ENCODE measurements at places on chromosomes 4 and X.

DNA sequence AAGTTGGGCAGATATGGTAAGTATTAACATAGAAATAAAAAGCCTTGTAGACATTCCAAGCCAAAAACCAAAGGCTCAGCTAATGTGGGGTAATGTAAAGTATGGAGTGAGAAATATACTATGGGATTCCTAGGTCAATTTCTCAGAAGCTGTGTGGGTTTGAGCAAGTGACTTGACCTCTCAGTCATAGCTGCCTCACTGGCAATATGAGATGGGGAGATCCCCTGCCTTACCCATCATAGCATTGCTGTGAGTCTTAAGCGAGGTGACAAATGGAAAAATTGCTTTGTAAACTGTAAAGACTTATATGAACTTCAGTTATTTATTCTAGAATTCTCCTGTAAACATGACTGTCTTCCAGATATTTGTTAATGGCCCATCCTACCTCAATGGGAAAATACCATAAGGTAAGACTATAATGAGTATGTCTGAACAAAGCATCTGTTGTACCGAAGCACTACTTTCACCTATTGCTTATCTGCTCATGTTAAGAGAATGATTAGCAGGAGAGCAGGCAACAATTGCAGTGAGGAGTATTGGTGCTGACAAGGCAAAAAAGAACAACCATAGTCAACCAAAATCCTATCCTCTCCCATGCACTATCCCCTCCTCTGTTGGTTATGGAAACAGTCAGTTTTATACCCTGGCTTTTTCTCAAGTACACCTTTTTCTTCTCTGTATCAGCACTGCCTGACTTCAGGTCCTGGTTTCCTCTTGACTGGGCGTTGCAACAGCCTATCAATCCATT lies 44.1 kb upstream of the TRPC3 start:
- DNase-seq = no peak

- DNase-seq = no peak
Measured at GRCh38 chrX:1386338-1387127, 5.4 kb downstream of the SLC25A6 start.

DNA sequence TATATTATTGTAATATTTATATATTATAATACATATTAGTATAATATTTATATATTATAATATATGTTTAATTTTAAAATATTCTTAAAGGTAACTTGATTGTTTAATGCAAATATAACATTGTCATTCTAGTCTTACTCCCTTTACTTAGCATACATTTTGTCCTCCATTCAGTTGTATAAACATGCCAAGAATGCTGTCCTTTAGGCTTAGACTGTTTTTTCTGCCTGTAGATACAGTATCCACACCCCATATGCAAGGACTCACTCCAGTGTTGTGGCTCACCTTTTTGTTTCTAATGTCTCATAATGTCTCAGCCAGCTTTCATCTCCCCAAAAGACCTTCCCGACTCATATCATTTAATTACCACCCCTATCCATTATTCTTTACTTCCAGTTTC lies 2110.0 kb downstream of the PCDH7 start:
- DNase-seq = no peak

DNA sequence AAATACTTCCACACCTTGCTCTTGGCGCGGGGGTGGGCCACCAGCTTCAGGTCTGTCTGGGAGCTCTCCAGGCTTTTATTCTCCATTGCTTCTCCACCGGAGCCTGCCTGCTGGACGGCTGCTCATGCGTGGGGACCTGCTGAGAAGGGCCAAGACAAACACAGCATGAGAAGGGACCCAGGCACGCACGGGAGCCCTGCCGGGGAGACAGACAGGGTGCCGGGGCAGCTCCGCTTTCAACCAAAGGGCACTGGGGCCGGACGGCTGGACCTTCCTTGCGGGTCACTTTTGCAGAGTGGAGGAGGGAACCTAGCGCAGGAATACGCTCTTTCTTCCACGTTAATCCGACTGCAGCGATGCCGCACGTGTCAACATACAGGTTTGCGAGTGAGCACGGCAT lies 10.1 kb downstream of the DHRSX start:
- no peak for DNase-seq

DNA sequence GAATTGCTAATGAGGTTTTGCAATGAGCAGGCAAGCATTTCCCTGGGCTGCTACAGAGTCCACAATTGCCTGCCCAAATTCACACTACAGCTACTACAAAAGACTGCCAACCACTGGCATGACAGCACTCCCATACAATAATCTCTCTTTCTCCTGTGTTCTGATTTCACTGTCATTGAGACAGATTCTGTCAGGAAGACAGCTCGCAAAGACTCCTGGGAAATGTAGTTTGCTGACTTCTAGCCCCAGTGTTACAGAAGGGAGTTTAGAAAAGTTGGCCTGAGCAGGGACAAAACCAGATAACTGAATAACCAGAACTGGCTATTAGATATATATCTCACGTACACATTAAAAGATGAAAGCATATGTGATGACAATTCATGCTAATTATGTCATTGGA lies 1231.3 kb upstream of the PRKX start:
- no peak for DNase-seq

- no peak for DNase-seq
Measured at GRCh38 chr4:173223743-173224142, 55.1 kb downstream of the GALNT7 start.

GRCh38 chr4:154120006-154120676 lies 331.3 kb upstream of the SFRP2 start:
- no peak for DNase-seq

GRCh38 chr4:26076896-26077295 lies 162.9 kb downstream of the SMIM20 start:
- no peak for DNase-seq

DNA sequence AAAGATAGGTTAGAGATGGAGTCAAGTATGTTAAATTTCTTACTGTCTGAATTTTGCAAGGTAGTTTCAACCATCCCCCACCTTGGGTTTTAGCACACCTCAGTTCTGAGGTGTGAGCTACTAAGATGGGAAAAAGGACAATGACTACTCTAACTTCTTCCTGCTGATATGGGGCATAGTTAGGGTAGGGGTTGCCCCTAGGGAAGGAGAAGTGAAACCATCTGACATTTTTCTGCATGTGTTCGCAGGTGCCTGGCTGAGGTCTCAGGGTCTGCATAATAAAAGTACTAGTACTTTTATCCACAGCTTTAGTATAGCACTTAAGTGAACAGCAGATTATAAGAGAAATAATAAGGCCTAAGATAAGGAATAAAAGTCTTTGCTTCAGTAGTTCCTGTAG lies 129.5 kb upstream of the CYSLTR1 start:
- DNase-seq = no peak

DNA sequence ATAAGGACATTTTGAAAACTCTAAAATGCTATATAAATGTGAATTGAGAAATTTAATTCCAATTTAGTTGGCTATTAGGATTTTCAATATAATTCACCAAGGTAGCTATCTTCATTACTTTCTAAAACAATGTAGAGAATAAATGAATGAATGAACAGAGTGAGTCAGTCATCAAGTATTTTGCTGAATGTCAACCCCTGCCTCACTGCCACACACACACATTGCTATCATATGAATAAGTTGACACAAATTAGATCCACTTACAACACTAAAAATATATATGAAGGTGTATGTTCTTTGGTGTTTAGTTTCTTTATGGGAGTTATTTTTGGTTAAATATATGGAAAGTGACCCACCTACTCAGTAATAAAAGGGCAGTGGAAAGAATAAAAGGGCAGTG lies 141.4 kb upstream of the SMIM10 start:
- DNase-seq = no peak

DNA sequence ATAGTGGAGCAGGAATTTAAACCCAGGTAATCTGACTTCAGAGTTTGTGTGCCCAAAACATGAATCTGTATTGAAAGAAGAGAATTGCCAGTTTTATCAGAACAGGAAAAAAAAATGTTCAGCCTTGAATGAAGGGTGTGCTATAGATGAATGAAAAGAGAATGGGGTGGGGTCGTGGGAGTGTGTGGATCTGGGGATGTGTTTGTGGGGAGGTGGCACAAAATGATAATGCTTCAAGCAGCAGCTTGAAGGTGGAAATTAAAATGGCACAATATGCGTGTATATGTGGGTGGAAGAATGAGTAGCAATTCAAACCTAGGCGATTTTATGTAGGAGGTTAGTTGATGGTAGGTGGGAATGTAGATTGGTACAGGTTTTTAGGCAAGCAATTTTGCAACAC lies 122.2 kb downstream of the IL1RAPL1 start:
- no peak for DNase-seq

- DNase-seq = no peak
Measured at GRCh38 chr4:6221851-6222760, 21.8 kb upstream of the JAKMIP1 start.

DNA sequence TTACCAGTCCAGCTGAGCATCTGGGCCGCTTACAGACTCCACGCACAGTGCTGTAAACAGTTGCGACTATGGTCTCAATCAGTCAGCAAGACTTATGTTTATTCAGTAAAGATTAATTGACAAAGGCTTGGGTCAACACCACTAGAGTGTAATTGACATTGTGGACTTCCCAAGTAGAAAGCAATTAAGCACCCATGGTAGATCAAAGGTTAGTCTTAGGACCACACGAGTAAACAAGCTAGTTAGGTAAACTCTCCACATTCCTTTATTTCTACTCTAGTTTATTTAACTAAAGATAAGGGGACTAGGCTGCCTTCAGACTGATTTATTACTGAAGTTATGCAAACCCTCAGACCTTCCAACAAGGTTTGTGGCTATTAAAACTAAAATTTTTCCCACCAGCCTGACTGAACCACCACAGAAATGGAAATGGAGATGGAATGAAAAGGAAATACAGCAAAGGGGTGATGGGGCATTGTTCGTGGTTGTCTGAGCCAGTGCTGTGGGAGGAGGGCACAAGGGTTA lies 44.2 kb downstream of the MTHFD2L start:
- DNase-seq = no peak

DNA sequence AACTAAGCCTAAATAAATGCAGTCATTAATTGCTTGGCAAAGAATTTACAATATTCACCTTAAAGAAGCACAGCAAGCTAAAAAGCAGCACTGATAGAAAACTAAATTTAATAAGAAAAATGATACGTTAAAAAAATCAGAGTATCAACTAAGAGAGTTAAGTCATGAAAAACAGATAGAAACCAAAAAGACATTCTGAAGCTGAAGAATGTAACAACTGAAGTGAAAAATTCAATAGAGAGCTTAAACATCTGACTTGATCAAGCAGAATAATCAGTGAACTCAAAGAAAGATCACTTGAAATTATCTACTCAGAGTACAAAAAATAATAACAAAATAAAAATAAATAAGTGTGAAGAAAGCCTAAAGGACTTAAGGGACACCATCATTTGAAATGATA lies 588.0 kb upstream of the HS3ST1 start:
- no peak for DNase-seq

DNA sequence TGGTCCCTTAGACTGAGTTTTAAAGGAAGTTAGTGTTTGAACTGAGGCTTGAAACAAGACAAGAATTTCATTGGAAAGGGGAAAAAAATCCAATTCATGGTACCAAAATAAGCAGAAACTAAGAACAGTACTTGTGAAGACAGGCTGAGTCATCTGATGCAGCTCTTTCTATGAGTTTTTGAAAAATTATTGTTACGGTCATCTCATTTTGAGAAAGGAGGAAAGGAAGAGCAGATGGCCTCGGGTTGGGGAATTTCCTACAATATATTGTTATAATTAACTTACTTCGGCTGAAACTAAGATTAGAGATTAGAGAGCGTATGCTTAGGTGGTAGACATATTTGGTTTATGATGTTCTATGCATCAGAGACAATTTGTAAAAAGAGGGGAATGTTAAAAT lies 2164.8 kb upstream of the AGA start:
- DNase-seq = no peak

- DNase-seq = no peak
Measured at GRCh38 chr4:30839583-30840520, 119.7 kb downstream of the PCDH7 start.

DNA sequence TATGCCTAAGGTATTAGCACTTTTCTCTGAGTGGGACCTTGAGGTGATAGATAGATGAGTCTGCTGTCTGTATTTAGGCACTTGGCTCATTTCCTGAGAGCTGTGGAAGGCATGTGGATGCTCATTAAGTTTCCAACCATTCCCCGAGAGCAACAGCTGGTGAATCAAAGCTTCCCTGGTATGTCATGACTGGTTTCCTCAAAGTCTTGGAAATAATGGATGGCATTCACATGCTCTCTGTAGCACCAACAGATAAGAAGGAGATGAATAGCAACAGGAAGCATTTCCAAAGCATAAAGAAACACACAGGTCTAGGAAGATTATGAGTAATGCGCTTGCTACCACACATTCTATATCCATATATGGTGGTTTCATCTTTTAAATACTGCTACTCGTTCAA lies 118.3 kb upstream of the ETNPPL start:
- no peak for DNase-seq

- no peak for DNase-seq
Measured at GRCh38 chr4:165814256-165815020, 58.6 kb upstream of the TLL1 start.

DNA sequence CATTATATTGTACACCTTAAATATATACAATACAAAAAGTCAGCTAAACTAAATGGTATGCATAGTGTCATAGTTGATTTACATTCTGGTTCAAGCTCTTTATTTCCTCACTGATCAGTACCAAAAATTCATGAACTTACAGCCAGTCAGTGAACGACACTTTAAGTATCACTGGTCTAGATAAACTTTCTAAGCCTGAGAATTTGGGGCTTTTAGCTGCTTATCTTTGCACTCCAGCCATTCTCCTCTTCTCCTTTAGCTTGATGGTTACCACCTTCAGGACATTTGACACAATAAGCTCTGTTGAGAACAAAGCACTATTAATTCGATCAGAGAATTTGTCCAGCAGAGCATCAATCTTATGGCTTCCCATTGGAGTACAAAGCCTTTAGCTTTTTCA lies 83.0 kb upstream of the ALG13 start:
- DNase-seq = no peak

DNA sequence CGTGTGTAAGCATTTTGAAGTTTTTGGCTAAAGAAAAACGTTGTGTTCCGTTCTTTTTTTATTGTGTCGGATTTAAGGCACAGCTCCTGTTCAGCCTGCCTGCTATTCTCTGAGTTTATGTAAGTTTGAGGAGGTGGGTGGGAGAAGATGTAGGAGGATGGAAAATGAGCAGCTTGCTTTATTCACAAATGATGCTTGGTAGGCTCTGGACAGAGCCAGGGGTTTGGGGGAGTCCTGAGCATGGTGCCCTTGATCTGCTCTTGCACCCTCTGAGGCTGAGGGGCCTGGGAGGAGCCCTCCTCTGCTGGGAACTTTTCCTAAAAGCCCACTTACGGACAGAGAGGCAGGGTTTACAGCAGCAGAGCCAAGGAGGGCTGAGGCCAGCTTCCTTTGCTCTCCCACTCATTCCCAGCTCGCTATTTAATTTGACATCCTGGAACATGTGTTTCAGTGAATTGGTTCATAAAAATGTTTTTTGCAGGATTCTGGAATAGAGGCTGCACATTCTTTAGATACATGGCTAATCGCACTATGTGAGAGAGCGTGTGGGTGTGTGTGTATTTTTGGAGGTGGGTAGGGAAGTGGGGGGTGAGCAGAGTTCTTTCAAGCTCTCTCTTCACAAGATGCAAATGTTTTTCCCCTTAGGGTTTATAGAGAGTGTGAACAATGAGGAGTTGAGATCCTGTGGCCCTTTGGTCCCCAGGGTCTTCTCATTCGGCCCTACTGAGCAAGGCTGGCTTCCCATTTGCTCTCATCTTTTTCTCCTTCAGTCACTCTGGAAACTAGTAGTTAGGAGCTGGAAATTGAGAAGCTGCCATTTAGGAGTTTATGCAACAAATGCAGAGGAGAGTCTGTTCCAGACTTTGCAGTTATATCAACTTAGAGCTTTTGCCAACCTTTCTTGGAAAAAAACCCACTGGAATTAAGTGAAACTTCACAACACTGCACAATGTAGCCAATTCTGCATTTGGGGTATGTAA lies 32.1 kb downstream of the TMEM131L start:
- DNase-seq = no peak
